ENCODE measurements at places on chromosomes 4 and X.

DNA sequence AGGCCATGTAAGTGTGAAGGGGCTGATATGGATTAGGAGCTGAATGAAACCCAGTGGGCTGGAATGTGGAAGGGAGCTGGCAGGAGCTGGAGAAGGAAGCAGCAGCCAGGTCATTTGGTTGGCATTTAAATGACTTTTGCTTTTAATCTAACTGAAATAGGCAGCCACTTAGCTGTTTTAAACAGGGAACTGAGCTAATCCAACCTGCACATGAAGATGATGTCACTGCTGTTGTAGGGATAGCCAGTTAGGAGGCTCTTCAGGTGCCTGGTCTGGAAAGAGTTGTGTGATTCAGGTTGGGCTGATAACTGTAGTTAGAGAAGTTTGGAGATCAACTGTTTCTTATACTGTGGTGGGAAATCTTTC, 122.4 kb downstream of the PALLD start:
- DNase-seq, result no peak

DNA sequence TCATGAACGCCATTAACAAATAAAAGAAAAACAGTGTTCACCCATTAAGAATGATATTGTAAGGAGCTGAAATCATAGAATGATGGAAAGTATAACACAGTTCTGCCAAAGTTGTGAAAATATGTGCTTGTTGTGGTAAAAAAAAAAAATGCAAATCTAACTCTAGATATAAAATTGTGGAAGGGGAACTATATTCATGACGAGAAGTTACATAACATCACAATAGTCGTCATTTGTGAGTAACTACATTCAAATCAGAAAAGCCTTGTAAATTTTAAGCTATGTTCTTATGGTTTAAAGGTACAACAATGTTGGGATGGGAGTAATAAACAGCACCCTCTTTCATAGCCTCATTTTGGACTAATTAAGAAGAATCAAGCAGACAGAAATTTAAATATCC, 57.6 kb upstream of the PRDM8 start:
- no peak for DNase-seq

DNA sequence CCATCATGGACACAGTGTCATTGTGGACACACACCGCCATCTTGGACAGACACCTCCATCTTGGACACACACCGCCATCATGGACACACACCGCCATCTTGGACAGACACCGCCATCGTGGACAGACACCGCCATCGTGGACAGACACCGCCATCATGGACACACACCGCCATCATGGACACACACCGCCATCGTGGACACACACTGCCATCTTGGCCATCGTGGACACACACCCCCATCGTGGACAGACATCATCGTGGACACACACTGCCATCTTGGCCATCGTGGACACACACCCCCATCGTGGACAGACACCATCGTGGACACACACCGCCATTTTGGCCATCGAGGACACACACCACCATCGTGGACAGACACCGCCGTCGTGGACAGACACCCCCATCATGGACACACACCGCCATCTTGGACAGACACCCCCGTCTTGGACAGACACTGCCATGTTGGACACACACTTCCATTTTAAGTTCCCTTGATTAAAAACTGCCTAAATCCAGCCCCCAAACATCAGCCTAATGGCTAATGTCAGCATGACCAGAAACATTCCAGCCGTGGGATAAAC, 9.1 kb downstream of the ASMTL start:
- DNase-seq, result no peak

GRCh38 chr4:7004331-7004730, 38.8 kb upstream of the TADA2B start:
- no peak for DNase-seq

DNA sequence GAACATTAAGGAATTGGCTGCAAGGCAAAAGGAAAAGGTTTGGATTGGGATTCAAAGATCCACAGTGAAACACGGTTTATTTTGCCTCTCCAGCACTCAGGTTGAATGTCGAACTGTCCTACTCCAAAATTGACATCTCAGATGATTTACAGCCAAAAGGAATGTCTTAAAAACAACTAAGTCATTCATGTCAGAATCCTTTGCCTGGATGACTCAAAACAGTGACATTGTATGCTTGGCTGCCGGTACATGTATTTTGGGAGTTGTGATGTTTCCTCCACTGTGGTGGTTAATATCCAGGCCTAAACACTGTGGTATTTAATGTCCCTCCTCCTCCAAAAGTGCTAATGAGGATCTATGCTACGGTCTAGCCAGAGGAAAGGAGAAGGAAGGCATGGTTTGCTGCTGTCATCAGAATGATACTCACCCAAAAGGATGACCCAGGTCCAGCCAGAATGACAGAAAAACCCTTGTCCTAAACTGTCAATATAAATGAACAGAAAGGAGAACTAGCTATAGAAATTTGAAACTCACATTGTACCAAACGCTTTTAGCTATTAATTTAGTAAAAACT, 20.9 kb downstream of the PGM2 start:
- no peak for DNase-seq
